ENCODE measurements at places on chromosomes 7 and 10. TPM values are rescaled to one million over a fixed set of nuclear protein-coding genes. Genes with fewer than 3 reads are reported as not detected.

The NEBL gene
- total RNA-seq, result 0.16 TPM

The HOXA3 gene
- 1.3 TPM for total RNA-seq

The CDNF gene
- total RNA-seq, result 1.5 TPM

The GNAT3 gene
- total RNA-seq, result not detected

The UNCX gene
- total RNA-seq, result not detected

The SPDYE8 gene
- not detected for total RNA-seq

The PAPOLB gene
- total RNA-seq, result under 0.01 TPM

The ZNF716 gene
- not detected for total RNA-seq

The TAS2R41 gene
- total RNA-seq, result not detected

The FBH1 gene
- total RNA-seq, result 131 TPM

The NOS3 gene
- 0.17 TPM for total RNA-seq

The SUN3 gene
- not detected for total RNA-seq

The TRIM50 gene
- total RNA-seq, result not detected

The ATOH7 gene
- total RNA-seq, result not detected

The EBF3 gene
- total RNA-seq, result 9.0 TPM

The C7orf33 gene
- total RNA-seq, result not detected

The NPFFR1 gene
- total RNA-seq, result under 0.01 TPM

The GIMAP6 gene
- total RNA-seq, result not detected

The PIP gene
- total RNA-seq, result not detected

The LIPJ gene
- total RNA-seq, result 0.16 TPM

The HECTD2 gene
- 12.5 TPM for total RNA-seq

The FGFBP3 gene
- 0.47 TPM for total RNA-seq

The ACBD7 gene
- 0.79 TPM for total RNA-seq

The LLCFC1 gene
- not detected for total RNA-seq

The ASAH2 gene
- total RNA-seq, result 0.26 TPM

The CYP3A5 gene
- 3.1 TPM for total RNA-seq

The GBX1 gene
- total RNA-seq, result not detected

The OR2A5 gene
- not detected for total RNA-seq

The TNS3 gene
- 22.8 TPM for total RNA-seq

The MACC1 gene
- 0.09 TPM for total RNA-seq

The EPHA1 gene
- total RNA-seq, result 0.09 TPM

The UCN3 gene
- total RNA-seq, result not detected

The STOX1 gene
- not detected for total RNA-seq

The CREB5 gene
- 15.9 TPM for total RNA-seq

The FAM131B gene
- total RNA-seq, result 8.2 TPM

The GIMAP4 gene
- not detected for total RNA-seq

The TSPAN33 gene
- total RNA-seq, result 0.16 TPM
